ENCODE measurements at places on chromosomes 13 and 19.

- DNase-seq, result no peak
These were observed 10.5 kb downstream of the MYO9B start for GRCh38 chr19:17086120-17086519.

DNA sequence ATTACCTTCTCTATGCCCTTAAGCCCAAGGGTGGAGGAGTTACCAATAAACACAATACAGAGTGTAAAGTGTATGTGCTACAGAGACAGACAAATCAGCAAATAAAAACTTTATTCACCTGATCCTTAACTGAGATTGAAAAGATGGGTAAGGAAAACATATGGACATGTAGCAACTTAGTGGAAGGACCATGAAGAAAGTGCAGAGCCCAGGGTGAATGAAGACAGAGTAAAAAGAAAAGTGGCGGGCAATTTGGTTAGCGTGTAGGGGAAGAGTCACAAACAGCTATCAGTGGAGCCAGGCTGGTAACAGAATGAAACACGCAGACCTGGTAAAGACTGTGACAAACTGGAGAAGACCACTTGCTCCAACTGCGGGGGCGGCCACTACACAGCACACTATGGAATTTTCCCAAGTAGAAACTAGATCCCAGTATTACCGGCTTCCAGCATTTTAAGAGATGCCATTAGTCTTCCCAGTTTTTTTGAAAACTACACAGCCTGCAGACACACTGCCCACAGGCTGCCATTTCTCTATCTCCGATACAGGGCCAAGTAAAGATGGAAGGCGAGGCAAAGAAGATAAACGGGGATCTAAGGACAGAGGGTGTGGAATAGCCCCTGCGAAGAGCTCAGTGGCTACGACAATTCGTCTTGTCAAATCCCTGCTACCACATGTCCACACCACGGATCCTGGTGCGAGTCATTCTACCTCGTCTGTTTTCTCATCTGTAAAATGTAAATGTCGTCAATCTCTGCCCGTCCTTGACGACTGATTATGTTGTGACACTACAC, 1.2 kb downstream of the UQCRFS1 start:
- no peak for DNase-seq

DNA sequence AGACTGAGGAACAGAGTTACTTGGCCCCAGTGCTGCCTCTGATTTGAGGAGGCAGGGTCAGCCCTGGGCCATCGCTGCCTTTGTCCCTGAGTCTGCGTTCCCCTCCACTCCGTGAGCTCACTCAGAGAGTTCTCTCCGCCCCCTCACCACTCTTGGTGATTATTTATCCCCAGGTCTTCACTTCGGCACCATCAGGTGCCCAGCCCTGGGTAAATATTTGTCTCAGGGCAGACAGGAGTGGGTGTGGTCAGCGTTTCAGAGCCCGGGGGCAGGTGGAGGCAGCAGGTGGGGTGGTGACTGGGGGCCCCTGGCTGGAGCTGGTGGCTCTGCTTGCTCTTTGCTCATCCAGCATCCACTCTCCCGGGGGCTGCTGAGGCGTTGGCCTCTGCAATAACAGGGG, 20.6 kb downstream of the PPP1R37 start:
- no peak for DNase-seq

- DNase-seq, result no peak
These were observed 68.4 kb downstream of the F2RL3 start for GRCh38 chr19:16957151-16957701.

GRCh38 chr19:7862413-7862951, 11.7 kb downstream of the PRR36 start:
- peak; percentile 35 for DNase-seq

GRCh38 chr13:70809588-70809987, 701.3 kb upstream of the KLHL1 start:
- no peak for DNase-seq

GRCh38 chr19:48348045-48348444, 15.7 kb downstream of the TMEM143 start:
- DNase-seq, result no peak

- peak; percentile 25 for DNase-seq
These were observed 419.5 kb upstream of the ARGLU1 start for GRCh38 chr13:106987427-106987785.

GRCh38 chr13:43229506-43229905, 206.1 kb downstream of the DNAJC15 start:
- DNase-seq, result no peak

- DNase-seq, result no peak
These were observed 216.9 kb downstream of the RGCC start for GRCh38 chr13:41674246-41674645.

GRCh38 chr13:26929971-26930730, 169.6 kb upstream of the GPR12 start:
- peak; percentile 62 for DNase-seq

DNA sequence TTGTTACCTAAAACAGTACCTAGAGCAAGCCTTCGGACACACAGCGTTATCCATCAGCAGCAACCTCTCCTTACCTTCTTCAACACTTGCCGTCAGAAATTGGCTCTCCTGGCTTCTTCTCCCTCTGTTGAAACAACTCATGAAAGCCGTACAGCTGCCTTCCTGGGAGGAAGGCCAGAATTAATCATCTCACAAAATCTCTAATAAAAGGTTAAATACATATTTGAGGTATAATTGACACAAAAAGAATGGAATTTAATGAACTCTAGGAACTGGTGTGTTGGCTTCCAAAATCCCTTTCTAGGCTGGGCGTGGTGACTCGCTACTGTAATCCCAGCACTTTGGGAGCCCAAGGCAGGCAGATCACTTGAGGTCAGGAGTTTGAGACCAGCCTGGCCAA, 37.3 kb upstream of the GTF2F2 start:
- no peak for DNase-seq

DNA sequence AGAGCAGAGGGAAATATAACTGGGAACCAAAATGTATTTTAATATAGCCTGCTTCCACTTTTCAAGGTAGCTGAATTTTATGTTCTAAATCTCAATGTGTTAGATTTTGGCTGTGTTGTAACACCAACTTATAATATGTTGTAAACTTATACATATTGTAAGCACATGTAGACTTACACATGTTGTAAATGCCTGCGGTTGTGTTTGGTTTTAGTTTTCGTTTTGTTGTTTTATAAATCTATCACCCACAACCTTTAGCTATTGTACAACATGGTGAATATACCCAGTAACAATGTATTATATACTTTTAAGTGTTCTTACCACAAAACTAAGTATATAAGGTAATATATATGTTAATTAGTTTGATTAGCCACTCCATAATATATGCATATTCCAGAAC, 15.6 kb downstream of the KCTD4 start:
- DNase-seq, result no peak

DNA sequence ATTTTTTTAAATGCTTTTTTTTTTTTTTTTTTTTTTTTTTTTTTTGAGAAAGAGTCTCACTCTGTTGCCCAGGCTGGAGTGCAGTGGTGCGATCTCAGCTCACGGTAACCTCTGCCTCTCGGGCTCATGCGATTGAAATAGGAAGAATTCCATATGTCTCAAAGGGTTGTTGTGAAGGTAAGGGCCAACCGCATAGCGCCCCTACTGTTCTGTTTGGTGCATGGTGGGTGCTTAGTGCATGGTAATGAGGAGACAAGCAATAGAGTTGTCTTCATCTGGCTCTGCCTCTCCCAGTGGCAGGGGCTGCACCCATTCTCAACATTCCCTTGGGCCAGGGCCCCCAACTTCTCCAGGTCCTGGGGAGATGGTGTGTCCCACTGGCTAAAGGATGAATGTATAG, 68.7 kb downstream of the RASL11A start:
- DNase-seq, result no peak

- DNase-seq, result no peak
These were observed 16.4 kb downstream of the CARM1 start for GRCh38 chr19:10887616-10888367.

DNA sequence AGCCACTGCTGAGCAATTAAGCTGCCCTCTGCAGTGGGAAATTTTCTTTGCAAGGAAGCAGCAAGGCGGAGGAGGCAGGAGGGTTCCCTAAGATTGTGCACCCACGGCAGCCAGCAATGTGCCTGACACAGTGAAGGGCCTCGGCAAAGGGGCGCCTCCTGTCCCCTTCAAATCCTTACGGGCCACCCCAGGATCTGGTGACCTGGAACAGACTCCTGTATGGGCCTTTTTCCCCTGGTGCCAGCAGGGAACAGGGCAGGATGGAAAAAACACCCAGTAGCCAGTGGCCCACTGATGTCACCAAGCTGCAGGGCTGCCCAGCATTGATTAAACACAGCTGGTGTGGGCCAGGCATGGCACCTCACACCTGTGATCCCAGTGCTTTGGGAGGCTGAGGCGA, 86.7 kb downstream of the GNG7 start:
- peak; percentile 2 for DNase-seq

DNA sequence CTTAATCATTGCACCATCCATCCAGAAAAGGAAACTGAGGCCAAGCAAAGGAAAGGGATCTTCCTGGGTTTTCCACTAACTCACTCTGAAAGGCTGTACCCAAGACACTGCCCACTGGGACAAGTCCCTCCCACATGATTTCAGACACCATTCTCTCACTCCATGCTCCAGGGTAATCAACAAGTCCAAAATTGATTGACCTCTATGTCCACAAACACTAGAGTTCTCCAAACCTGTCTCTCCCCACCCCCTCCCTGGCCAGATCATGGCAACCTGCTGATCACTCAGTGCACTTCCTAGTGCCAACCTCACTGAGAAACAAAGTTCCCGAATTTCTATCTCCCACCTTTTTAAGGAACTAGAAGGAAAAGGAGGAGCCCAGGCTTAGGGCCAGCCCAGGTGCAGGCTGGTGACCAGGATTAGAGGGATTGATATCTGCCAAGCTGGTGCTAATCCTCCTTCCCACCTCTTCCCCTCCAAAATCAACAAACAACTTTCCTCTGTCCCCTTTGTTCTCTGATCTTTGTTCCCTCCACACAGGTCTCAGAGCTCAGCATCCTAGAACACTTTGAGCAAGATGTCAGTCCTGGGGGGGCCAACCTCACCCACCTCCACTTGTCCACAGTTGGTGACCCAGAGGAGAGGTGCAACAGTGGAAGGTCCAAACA, 2.4 kb upstream of the CYP2A13 start:
- no peak for DNase-seq

DNA sequence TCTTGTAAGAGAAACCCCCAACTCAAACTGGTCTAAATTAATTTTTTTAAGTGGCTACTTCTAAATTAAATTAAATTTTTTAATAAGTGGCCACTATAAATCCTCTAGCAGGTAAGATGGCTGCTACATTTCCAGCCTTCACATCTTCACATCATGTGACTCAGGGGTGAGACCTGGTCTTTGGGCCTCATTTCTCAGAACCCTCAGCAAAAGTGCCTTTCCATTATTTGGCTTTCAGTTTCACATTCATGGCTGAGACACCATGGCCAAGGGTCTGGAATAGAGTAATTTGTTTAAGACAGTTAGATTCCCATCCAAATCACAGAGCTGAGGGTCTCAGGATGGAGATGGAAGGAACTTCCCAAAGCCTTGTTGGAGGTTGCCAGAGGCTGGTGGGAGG, 47.5 kb downstream of the DCT start:
- no peak for DNase-seq

GRCh38 chr13:25280396-25280795, 6.9 kb downstream of the MTMR6 start:
- DNase-seq, result no peak

GRCh38 chr19:16801600-16802013, 27.6 kb upstream of the SIN3B start:
- no peak for DNase-seq

GRCh38 chr19:54178581-54179261, 5.8 kb upstream of the TMC4 start:
- DNase-seq, result no peak

DNA sequence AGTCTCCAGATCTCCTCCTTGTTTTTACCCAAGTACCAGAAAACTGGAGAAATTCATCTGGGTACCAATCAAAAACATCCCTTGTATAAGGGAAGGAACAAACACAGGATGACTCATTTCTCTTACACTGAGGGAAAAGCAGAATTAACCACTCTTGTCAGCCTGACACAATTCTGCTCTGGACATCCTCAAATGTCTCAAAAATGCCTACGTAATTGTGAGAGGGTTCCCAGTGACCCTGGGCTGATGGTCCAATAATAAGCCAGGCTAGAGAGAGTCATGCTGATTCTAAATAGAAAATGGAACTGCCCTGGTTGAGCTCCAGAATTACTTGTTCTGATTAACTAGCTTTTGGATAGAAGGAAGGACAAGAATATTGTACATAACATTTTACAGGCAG, 14.5 kb downstream of the ZNF708 start:
- no peak for DNase-seq

GRCh38 chr19:34145741-34146202, 26.5 kb upstream of the LSM14A start:
- DNase-seq, result no peak

- no peak for DNase-seq
These were observed 111.3 kb upstream of the EDNRB start for GRCh38 chr13:78029901-78030300.

DNA sequence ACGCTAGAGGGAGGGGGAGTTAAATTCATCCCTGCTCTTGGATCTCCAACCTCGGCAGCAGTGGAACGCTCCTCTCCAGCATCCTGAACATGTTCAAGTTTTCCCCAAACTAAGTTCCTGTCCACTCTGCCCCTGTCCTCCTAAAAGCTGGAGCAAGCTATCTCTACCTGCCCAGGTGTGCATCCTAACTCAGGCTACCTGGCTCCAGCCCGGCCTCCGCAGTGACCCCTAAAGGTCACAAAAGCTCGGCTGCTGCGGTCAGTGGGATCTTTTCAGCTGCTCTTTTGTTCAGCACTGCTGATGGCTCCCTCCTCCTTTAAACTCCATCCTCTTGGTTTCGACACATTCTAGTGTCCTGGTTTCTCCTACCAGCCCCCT, 1.4 kb downstream of the DCUN1D2 start:
- no peak for DNase-seq

DNA sequence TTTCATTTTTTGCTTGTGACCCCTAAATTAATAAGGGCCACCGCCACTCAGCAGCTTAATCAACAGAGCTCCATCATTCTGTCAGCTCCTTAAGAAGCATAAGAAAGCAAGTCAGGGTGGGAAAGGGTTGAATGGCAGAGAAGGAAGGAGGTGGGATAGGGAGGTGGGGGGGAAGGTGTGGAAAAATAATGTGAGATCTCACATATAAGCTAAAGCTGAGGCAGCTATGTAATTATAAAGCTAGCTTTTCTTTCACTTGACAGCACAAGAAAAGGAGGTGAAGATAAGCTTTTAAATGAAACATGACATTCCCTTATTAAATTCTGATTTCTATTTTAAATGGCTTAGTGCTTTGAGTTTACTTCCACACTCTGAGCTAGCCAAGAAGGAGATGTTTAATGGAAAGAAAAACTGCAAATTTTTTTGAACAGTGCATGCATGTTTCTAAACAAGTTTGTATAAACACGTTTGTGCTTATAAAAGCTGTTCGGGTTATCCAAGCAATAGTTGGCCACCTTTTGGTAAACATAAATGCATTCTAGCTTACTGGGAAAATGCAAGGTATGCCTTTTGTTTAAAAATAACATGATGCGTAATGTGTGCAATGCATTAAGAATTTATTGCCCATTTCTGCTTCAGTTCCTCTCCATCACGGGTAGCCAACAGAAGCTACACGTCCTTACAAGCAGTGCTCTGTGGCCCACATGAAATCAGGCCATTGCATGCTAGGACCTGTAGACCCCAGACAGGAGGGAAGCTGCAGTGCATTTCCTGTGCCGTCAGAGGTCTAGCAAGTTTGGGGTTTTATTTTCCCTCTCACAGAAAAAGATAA, 96.2 kb downstream of the LHFPL6 start:
- DNase-seq, result no peak

GRCh38 chr13:40271271-40271885, 395.1 kb downstream of the FOXO1 start:
- peak; percentile 44 for DNase-seq
